ENCODE measurements at places on chromosomes 7 and 10.

DNA sequence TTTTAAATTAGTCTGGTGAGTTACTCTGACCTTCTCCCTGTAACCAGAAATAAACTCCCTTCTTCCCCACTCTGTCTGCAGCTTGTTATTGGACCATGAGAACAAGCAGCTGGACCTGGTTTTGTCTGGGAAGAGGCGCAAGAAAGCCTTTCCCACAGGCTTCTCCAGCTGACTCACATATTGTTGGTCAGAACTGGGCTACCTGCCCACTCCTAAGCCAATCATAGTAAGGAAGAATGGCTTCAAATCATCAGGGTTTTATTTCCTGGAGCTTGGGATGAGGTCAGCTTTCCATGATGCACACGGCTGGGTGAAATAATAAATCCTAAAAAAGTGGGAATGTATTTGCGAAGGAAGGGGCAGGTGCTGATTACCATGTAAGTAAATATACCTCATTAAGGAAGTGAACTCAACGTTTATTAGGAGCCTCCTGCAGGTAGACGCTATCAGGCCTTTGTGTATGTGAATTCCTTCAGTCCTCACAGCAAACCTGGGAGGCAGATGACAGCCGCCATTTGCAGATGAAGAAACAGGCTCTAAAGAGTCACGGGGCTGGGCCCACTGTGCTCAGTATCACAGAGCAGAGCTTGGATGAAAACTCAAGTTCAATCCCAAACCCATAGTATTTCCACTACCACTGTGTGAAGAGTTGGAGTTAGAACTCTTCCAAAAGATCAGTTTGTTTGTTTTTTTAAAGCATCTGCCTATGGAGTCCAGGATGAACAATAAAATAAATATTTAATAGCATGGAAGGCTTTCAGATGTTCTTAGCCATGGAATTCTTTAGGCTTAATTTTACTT is 32.8 kb downstream of the IL15RA start:
- DNase-seq: peak; percentile 86

DNA sequence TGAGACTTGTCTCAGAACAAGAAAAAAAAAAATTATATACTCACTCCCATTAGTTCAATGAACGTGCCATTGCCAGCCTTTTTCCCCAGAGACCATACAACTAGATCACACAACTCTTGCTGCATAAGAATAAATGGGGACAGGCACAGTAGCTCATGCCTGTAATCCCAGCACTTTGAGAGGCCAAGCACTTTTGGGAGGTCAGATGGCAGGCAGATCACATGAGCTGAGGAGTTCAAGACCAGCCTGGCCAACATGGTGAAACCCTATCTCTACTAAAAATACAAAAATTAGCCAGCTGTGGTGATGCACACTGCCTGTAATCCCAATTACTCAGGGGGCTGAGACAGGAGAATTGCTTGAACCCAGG is 13.6 kb downstream of the PDLIM1 start:
- no peak for DNase-seq

- DNase-seq: no peak
These were observed 22.1 kb upstream of the CARD11 start for GRCh38 chr7:3065724-3066143.

DNA sequence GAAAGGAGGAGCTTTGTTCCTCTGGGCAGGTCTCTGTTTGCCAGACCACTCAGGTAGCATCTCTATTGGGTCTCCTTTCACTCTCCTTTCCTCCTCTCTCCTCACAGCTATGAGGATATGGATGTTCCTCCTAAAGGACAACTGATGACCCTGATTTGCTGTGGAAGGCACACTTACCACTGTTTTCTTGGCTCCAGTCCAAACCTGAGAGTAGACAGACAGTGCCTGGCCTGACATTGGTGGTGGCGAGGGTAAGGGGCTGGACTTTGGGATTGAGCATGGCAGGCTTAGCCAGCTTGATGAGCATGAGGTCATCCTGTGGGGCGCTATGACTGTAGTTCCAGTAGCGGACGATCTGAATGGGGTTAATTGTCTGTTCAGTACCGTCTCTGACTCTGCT is 3.6 kb downstream of the PRSS37 start:
- DNase-seq: no peak

- DNase-seq: no peak
These were observed 123.9 kb downstream of the ADAM12 start for GRCh38 chr10:126264102-126265018.

DNA sequence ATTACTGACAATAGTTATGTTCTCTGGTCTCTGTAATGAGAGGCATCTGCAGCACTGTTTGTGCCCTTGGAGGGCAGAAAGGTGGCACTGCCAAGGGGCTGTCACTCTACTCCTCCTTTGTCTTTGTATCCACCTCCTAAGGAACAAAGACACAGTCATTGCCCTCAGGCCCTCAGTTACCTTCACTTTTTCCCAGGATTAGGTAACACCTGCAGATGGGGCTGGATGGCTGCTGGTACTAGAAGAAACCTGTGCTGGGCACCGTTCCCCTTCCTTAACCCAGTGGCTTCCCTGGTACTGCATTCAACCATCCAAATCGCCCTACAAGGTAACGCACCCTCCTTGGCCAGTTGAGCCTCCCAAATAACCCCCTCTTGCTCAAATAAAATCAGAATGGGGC is 246.9 kb upstream of the NEBL start:
- DNase-seq: no peak

GRCh38 chr7:124106575-124106974 is 73.7 kb upstream of the TMEM229A start:
- no peak for DNase-seq

DNA sequence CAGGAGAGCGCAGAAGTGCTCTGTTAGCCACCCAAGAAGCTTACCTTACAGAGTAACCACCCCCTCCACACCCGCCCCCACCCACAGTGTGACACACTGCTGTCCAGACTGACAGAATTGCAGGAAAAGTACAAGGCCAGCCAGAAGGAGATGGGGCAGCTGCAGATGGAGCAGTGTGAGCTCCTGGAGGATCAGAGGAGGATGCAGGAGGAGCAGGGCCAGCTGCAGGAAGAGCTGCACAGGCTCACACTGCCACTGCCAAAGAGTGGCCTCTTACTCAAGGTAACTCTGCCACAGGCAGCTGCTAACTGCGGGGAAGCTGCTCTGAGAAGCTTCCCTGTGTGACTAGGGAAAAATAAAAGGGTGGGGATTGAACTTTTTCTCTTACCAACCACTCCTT is 17.6 kb downstream of the CCDC136 start:
- peak; percentile 40 for DNase-seq

GRCh38 chr7:158738841-158739240 is 34.2 kb upstream of the NCAPG2 start:
- no peak for DNase-seq
